ENCODE measurements at places on chromosomes 12 and 14. TPM values are rescaled to one million over a fixed set of nuclear protein-coding genes. Genes with fewer than 3 reads are reported as not detected.

- DNase-seq, result peak; percentile 54
These were observed 39.1 kb upstream of the PNMA1 start for GRCh38 chr14:73753124-73753886.

DNA sequence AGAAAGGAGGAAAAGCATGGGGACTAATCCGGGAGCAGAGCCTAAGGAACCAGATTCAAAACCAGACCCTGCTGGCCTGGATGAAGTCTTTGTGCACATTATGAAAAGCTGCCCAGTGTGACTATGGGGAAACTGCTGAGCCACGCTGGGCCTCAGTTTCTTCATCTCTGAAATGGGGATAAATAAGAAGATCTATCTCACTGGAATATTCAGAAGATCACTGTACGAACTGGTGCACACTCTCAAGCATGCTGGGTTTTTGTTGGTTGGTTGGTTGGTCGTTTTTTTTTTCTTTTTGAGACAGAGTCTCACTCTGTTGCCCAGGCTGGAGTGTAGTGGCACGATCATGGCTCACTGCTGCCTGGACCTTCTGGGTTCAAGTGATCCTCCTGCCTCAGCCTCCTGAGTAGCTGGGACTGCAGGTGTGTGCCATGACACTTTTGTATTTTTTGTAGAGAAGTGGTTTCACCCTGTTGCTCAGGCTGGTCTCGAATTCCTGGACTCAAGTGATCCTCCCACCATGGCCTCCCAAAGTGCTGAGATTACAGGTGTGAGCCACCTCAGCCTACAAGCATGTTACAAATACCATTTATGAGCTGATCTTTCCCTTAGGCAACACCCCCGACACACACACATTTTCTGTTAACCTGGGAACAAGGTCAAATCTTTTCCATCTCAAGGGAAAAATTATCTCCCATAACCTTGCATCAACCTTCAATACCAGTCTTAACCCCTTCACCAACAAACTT is 33.4 kb upstream of the CORO1C start:
- DNase-seq, result no peak

DNA sequence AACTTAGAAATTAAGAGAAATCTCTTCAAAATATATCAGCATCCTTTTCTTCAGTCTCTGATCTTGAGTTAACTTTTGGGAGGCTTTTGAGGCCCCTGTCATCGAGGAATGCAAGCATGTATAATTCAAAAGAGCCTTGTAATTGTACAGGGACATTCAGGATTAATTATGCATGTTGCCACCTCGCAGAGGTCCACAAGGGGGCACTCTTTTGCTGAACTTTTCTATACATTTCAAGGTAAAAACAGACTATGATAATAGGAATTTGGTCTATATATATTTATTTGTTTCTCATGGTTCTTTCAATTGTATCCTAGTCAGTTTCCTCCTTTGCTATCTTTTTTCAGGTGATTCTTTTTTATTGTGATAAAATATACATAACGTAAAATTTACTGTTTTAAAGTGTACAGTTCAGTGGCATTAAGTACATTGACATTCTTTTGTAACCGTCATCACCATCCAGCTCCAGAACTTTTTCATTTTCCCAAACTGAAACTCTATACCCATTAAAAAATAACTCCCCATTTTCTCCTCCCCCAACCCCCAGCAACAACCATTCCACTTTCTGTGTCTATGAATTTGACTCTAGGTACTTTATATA is 47.0 kb upstream of the SLC2A13 start:
- DNase-seq, result peak; percentile 68

- DNase-seq, result peak; percentile 68
These were observed at the start of gene ABCD2 for GRCh38 chr12:39619660-39620433. Gene ABCD2 (minus strand): TSS chr12:39619803. CDS start chr12:39619615, 188 bp downstream.

DNA sequence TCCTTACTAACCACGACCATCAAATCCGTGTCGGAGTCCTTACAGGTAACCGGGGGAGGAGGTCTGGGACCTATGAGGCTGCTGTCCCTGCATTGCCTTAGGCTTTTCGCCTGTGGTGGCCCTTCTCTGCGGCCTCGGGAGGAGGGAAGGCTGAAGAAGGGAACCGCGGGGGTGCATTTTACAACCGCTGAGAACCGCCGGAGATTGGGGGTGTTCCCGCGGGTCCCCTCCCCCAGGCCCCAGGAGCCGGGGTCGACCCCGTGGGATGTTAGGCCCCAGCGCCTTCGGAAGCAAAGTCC is 549 bp downstream of the GPHN start:
- no peak for DNase-seq

DNA sequence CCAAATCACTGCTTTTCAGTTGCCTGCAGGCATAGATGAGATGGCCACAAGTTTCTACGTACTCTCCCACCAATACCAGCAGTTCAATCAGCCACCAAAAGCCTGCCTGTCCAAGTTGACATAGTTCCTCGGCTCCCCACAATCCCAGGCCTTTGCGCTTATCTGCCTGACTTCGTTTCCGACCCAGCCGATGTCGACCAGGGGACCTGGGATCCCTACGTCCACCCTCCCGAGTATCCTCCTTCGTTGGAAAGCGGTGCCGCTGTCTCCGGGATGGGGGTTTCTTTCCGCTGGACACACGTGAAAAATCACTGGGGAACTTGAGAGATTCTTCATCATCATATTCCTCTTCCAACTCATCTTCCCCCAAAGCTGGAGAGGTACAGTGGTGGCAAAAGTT is 1.6 kb downstream of the DNAJC14 start:
- no peak for DNase-seq

OR5AU1 gene
- not detected for total RNA-seq

TPPP2 gene
- not detected for total RNA-seq

DACT1 gene
- total RNA-seq, result 1.4 TPM

CIROP gene
- not detected for total RNA-seq

DICER1 gene
- 39.8 TPM for total RNA-seq
